Urothelium cell line (cell line): ENCODE measurements at places on chromosomes 2 and 18.

DNA sequence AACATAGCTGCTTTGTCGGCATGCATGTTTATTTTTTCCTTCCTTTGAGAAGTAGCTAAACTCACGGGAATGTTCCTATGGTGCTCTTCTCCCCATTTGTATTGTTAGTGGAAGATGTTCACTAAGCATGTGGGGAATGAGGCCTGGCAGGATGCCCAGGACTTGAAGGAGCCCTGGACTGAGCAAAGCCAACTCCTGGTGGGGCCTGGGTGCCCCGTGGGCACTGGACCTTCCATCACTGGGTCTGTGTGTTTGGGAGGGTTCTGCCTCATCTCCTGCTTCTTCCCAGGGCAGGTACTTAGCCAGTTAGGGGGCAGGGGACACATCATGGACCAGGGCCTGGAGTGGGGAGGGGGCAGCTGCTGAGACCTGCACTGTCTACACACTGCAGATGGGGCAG lies 49.3 kb downstream of the ACAA2 start:
- DNase-seq: no peak

DNA sequence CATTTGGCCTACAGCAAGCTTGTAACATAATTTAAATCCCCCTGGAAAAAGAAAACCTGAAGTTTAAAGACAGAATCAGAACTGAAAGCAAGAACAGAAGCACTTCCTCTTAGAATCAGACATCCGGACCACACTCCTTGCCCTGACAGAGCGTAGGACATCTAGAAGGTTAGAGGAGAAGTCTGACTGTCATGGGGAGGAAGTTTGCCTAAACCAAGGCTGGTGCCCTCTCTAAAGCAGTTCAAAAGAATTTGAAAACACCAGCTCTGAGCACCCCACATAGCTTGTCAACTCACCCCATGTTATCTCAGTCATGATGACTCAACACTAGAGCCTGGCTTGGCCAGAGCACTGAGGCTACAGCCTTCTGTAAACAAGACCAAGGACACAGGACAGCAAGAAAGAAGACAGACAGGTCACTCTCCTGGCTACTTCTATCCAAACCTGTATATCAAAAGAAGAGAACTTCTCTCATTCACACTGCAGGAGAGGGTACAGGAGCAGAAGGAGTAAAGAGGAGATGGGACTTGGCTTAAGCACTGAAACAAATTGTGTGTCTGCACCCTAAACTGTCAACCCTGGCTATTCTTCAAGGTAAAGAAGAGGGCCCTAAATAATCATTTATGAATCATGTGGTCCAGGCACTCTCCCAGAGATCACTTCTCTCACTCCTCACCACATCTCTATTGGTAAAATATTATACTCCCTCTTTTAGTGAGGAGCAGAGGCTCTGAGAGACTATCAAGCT lies 198.6 kb downstream of the MEMO1 start:
- DNase-seq: no peak

- no peak for DNase-seq
Observed at GRCh38 chr18:8747440-8747937, 42.1 kb downstream of the MTCL1 start.

- DNase-seq: no peak
Observed at GRCh38 chr18:23324056-23324811, 128.9 kb upstream of the RIOK3 start.

DNA sequence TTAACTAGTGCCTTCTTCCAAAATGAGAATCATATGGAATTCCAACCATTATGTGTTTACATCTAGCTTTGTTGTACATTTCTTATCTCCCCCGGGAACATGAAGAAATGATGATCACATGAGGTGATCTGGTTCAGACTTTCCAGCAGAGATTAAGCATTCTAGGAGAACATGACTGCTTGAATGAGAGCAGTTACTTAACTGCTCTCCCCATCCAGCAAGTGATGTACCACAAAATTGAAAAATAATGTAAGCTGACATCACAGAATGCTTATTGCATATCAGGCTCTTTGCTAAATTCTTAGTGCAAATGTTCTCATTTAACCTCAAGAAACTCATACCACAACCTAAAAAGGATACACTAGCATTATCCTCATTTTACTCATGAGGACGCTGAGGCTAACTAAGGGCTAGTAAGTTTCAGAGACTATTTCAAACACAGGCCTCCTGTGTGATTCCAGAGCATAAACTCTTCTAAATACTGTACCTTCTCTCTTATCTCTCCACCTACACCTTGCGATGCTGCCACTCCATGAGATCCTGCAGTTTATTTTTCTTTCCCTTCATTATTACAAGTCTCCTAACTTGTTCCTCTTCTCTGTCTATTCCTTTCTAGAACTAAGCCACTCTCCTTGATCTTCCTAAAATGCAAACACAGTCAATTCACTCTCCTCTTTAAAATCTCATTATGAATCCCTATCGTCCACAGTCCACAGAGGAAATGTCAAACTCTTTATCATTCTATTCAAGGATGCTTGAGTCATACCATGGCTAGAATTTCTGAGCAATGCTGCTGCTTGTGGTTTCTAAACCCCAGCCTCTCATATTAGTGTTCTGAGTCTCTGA lies 1224.8 kb upstream of the ZEB2 start:
- peak; percentile 48 for DNase-seq

DNA sequence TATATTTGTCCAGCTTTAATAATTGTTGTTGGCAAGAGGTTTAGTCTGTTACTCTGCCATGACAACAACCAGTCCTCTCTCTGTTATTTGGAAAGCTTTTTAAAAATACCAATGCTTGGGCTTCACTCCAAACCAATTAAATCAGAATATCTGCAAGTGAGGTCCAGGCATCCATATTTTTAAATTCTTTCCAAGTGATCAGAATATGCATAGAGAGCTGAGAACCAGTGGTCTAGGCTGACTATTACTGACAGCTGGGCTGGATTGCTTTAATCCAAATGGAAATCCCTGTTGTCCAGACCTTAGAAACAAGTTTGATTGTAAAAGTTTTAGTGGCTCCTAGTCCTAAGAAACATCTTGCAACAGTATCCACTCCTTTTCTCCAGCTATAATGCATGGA lies 1059.7 kb upstream of the ACVR2A start:
- no peak for DNase-seq
